Skeletal muscle cell (primary cell): ENCODE measurements at places on chromosomes 3 and 15.
A peak's percentile ranks its signal among the peaks of the same experiment; 100 is the strongest.

DNA sequence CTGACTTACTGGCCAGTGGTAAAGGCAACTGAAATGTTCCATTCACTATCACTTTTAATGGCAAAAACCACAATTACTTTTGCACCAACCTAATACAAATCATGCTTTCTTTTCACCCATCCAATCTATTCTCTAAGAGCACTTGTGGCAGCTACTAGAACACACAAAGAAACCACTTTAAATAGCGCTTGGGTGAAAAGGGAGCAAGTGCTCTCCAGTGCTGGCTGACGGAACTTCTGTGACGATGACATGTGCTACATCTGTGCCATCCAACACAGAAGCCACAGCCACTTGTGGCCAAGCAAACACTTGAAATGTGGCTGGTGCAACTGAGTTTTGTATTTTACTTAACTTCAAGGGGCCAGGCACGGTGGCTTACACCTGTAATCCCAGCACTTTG is 18.9 kb downstream of the SH3BP5 start:
- no peak for DNase-seq

DNA sequence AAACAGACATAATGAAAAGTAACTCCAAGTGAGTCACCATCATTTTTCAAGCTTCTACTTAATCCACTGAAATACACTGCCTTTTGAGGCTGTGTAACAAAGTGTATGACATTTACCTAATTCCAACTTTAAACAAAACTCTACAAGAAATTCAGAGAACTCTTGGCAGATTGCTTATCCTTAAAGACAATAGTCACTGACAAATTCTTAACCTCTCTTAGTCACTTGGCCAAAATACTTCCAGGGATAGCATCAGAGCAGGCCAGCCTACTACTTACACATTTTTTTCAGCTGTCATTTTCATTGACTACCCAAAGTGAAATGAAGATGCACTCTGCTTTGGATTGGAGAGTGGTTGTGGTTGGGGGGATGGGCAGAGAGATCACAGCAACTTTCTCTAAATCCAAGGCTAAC is 3.6 kb downstream of the WWTR1 start:
- no peak for DNase-seq

DNA sequence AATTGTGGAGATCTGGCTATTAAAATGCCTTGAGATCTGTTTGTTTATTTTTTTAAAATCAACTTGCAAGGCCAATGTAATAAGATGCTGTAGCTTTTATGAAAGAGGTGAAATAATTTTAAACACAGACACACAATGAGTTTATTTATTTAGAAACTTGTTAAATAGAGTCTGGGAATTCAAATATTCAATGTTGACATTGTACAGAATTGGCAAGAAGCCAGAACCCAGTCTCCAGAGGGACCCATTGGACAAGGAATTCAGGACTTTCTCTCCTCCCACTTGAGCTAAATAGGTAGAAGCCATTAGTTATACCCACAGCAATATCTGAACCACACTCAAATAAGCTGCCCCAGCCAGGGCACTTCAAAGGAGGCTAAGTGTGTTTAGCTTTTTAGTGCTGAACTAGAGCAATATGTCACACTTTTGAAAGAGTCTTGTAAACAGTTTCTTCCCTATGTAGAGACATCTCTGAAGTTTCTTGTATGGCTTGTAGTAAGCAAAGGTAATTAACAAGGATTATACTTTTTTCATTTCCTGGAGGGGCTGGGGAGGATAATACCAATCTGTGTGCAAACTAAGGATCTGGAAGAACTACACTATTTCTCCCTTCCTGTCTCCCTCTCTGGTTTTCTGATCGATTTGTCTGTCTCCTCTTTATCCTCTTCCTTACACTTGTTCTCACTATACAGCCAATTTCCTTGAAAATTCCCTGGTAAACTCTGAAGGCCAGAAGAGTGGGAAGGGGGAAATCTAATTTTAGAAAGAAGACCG is 6.0 kb downstream of the MECOM start:
- no peak for DNase-seq

DNA sequence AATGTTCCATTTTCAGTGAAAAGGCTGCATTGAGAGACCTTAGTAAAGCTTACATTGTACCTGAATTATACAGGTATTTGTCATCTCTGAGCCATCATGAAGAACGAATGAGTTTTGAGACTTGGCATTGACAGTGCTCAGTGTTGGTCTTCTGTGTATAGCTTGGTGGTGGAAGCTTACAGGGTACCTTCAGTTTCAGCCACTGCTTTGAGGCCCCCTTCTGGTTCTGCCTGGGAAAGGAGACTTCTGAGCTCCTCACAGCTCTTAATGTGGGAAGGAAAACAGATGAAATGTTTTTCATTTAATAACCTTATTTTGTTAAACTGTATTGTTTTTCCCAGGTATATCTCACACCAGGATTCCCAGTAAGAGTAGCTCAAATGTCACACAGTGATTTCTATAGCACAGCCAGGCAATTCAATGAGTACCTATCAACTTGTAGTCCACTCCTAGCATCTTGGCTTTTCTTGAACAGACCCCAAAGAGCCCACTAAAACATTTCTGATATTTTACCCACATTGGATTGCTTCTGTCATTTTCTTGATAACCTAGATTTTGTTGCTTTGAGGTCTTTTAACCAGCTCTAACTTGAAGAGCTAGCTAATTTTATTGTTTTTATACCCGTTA is 5.6 kb downstream of the SERPINI1 start:
- peak; percentile 10 for DNase-seq

- no peak for DNase-seq
Measured at GRCh38 chr15:57947781-57948180, 117.7 kb downstream of the ALDH1A2 start.

DNA sequence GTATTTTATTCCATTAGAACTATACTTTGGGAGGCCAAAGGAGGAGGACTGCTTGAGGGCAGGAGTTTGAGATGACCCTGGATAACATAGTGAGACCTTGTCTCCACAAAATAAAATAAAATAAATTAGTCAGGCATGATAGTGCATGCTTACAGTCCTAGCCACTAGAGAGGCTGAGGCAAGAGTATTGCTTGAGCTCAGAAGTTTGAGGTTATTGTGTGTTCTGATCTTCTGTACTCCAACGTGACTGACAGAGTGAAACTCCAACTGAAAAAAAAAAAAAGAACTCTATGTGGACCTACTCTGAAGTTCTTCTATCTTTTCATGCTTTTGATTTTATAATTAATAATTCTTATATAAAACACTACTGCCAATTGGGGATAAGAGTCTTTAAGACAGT is 1560.0 kb upstream of the GBE1 start:
- DNase-seq = no peak

DNA sequence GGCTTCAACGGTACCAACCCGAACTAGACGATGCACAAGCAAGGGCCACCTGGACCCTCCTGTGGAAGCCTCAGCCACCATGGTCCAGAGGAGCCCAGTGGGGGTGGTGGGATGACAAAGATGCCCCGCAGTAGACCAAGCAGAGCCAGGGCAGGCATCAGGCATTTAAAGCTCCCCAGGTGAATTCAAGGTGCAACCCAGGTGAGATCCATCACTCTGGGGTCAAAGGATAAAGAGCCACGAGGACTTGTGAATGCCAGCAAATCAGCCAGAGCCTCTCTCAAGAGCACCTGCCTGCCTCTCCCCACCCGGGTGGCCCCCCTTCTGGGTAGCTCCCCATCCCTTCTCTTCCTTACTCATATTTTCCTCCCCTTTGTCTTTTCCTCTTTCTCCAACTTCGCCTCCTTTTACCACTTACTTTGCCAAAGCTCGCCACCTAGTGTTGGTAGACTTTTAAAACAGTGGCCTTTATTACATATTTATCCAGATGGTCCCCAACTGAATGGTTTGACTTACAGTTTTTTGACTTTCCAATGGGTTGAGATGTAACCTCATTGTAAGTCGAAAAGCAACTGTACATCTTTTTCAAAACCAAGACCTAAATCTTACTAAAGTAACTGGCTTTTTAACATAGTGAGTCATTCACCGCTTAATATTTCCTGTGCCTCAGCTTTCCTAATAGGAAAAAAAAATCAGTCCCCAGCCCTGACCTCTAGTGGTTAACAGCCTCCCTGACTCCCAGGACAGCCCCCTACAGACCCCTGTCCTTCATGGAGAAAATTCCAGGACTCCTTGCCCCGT is 18.8 kb downstream of the PLA2G4F start:
- peak; percentile 6 for DNase-seq

DNA sequence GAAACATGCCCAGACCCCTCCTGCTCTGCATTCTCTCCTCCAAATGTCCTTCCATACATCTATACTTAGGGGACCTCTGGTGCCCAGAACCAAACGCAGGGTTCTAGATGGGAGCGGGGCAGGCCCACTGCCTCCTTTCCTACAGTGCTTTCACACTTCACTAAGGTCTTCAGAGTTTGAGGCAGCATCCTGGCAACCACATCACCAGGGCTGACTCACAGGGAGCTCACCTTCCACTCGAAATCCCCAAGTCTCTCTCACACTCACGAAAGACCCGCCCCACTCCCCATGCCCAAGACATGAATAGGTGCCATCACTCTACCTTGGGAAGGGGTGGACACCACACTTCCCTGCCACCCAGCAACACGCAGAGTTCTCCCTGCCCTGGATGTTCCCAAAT is 18.9 kb downstream of the HOMER2 start:
- DNase-seq = no peak

DNA sequence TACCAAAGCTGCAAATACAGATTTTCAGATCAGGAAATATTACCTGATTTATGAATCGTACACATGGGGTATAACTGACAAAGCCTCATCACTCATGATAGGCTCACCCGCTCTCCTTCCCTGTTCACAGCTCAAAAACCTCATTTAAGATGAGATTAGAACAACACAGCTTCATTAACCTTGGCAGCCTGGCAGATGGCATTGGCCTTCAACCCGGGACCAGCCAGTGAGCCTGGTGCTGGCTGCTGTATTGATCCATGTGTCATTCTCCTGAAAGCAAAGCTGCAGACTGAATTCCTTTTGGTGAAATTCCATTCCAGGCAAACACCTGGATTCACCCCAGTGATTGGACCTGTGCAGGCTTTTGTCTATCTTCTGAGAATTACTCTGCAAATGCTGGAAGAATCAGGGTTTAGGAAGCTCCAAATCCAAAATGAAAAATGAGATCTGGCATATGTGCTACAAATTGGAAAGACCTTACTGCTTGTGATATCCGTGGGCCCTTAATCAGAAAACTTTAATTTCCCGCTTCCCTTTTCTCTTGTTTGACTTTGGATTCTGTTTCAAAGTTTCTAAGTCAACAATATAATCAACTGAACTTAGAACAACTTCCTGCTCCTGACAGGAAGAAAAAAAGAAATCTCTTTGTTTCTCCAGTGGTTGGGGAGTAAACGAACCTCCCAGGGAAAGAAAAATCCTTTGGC is 189.1 kb upstream of the KBTBD8 start:
- no peak for DNase-seq

DNA sequence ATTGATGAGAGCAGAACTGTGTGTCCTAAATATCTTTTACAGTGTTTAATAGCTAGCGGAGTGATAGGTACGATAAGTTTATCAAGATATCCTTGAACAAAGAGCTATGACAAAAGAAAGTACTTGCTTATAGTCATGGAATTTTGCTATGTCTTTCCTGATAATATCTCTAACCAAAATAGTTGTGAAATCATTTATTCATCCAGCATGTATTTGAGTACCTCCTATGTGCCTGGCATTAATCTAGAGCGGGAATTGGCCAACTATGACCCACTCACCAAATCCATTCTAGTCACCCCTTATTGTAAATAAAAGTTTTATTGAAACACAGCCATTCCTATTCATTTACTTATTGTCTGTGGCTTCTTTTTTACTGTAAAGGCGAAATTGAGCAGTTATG is 46.6 kb downstream of the ZFAND6 start:
- DNase-seq = peak; percentile 10

DNA sequence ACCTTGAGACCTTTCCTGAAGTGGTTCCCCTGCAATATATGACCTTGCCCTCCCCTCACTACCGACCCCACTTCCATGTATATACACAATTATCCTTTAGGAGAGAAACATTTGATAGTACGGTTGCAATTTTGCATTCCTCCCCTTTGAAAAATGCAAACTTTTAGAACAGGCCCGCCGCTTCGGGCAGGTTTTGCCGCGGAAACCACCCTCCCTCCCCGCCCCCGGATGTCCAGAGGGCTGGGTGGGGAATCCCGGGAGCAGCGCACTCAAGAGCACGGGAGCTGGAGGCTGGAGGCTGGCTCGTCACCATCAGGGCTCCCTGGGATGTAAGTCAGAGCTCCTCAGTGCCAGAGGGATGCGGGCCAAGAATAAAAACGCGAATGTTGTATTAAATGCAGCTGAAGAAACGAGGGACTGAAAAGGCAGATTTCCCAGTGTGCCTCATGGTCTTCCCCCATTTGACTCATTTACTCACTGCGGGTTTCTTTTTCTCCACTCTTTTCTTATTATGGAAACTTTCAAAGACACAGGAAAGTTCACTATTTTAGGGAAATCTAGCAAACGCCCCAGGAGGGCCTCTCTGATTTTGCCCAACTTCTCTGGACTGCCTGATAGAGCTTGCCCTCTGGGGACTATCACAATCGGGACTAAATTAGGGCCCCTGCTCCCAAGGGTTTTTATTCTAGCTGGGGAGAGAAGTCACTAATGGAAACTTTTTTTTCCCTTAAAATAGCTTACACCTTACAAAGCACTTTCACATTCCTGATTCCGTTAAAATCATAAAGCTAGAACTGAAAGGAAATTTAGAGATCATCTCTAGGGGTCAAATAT is 2.9 kb upstream of the USP3 start:
- DNase-seq = peak; percentile 92

- peak; percentile 68 for DNase-seq
Measured at GRCh38 chr3:152159328-152159727, 109.4 kb upstream of the MBNL1 start.

GRCh38 chr3:46383951-46384330 is 13.2 kb downstream of the CCR5 start:
- DNase-seq = no peak

- no peak for DNase-seq
Measured at GRCh38 chr3:188497021-188497420, 343.1 kb downstream of the LPP start.

- DNase-seq = peak; percentile 31
Measured at GRCh38 chr3:43726521-43726920, 35.8 kb downstream of the ABHD5 start.

- DNase-seq = no peak
Measured at GRCh38 chr3:126509597-126510307, 7.8 kb downstream of the UROC1 start.

DNA sequence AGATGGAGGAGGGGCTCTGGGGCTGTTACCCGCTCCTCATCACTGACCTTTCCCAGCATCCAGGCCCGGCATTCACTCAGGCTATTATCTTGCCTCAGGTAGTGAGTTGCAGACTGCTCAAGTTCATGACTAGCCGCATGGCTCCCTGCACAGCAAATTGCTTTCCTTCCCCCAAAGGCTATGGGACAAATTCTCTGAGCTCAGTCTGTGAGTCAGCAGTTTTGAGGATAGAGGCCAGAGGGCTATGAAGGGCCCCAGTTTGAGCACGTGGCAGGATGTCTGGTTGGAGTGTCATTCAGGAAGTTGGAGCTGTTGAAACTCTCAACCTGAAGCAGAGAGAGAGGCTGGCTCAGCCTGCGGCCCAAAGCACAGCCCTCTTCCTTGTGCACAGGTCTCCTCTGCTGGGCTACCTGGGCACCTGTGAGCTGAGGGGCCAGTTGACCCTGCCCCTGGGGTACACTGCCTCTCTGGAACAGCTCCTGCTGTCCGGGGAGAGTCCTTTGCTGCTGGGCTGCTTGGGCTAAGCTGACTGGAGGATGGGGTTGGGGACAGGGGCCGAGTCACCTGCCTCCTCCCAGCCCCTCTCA is 7.9 kb downstream of the FAH start:
- DNase-seq = peak; percentile 85

GRCh38 chr3:188695241-188695640 is 476.5 kb upstream of the TPRG1 start:
- DNase-seq = no peak

GRCh38 chr3:121948641-121949040 is 54.4 kb downstream of the SLC15A2 start:
- DNase-seq = no peak
